Germinal center (tissue), 1 donor: ENCODE measurements at places on chromosomes 4 and X.
A peak's percentile ranks its signal among the peaks of the same experiment; 100 is the strongest.

DNA sequence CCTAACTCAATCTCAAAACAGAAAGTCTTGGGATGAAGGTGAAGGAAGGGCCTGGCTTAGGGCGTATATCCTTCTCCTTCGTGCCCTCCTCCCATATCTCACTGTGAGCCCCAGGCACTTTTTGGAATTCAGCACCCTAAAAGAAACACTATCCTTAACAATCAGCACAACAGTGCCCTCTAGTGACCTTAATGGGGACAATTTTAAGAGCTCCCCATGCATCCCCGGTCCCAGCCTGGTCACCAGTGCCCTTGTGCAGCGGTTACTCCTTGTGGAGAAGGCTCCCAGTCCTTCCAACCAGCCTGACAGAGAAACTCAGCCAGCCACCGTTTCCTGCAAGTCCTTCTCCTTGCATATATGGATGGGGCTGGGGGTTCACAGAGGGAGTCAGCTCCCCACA is 4.2 kb downstream of the PAK3 start:
- DNase-seq = peak; percentile 46

- DNase-seq = no peak
Observed at GRCh38 chr4:56650262-56651055, 30.6 kb downstream of the HOPX start.

GRCh38 chr4:77012726-77013125 is 63.1 kb downstream of the CCNI start:
- DNase-seq = no peak

DNA sequence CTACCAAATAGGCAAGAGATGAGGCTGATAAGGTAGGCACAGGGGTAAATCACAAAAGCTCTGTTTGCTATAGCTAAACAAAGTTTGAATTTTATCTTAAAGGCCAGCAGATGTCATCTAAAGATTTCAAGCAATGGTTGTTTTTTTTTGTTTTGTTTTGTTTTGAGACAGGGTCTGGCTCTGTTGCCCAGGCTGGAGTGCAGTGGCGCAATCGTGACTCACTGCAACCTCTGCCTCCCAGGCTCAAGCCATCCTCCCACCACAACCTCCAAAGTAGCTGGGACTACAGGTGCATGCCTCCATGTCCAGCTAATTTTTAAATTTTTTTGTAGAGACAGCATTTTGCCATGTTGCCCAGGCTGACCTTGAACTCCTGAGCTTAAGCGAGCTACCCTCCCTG is 43.1 kb upstream of the NEUROG2 start:
- no peak for DNase-seq

GRCh38 chr4:151652841-151653547 is 107.8 kb downstream of the GATB start:
- no peak for DNase-seq

DNA sequence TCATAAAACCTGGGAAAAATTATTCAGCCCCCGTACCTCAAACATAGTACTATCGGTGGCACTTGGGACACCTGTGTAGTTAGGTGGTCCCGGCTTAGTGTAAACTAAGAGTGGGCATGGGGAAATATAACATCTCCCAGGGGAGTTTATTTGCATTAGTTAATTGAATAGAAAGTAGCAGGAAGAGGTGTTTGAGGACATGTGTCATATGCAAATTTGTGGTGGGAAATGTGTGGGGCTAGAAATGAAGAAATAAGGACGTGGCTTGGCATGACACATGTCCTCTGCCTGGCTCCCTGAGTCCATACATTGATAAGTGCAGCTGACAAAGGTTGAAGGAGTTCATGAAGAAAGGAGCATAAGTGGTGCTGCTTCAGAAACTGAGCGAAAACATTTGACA is 483.6 kb downstream of the SH2D1A start:
- no peak for DNase-seq

GRCh38 chr4:4606321-4606720 is 64.5 kb upstream of the STX18 start:
- no peak for DNase-seq

DNA sequence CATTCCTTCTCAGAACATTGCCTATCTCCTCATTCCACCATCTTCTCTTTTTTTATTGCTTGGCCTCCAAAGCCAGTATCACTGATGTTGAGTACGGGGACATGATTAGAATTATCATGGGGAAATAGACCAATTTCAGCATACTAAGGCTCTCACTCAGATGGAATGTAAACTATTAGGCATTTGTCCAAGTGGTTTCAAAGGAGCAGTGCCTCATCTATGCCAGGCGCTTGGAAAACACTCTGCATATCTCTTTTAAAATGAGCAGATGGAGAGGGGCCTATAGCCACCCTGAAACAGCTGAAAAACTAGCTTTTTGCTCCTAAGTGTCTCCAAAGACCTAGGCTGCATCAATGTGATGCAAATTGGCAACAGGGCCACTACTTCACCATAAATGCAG is 150.8 kb upstream of the DIPK2B start:
- DNase-seq = no peak

- no peak for DNase-seq
Observed at GRCh38 chr4:57351731-57352130, 241.5 kb upstream of the IGFBP7 start.
